D721Med (cell line): ENCODE measurements at places on chromosomes 12 and 14.

- DNase-seq = no peak
Measured at GRCh38 chr12:31944299-31944698, 14.9 kb upstream of the RESF1 start.

- no peak for DNase-seq
Measured at GRCh38 chr14:71355324-71356201, 448.3 kb downstream of the PCNX1 start.

GRCh38 chr12:112217647-112218046, 92.3 kb downstream of the TRAFD1 start:
- no peak for DNase-seq

- DNase-seq = no peak
Measured at GRCh38 chr12:38175538-38175937, 141.0 kb upstream of the ALG10B start.

GRCh38 chr14:99753225-99754140, 39.7 kb upstream of the EML1 start:
- no peak for DNase-seq

- no peak for DNase-seq
Measured at GRCh38 chr12:98653866-98654493, 8.9 kb downstream of the APAF1 start.

DNA sequence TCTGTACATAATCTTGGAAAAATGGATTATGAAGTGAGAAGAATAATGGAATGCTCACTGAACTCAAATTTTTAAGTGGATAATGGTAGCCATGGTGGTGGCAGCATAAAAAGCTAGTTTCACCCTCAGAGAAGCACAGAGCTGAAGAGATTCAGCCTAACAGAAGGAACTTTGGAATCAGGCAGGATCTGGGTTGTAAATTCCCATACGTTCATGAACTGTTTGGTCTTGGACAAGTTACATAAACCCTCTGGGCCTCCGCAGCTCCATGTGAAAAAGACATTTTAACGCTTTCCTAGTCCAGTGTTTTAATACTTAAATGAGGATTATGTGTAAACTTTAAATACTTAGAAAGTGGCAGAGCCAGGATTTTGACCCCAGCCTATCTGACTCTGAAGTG, 26.6 kb downstream of the JKAMP start:
- DNase-seq = no peak

GRCh38 chr12:55697686-55698085, 10.0 kb downstream of the ITGA7 start:
- no peak for DNase-seq

DNA sequence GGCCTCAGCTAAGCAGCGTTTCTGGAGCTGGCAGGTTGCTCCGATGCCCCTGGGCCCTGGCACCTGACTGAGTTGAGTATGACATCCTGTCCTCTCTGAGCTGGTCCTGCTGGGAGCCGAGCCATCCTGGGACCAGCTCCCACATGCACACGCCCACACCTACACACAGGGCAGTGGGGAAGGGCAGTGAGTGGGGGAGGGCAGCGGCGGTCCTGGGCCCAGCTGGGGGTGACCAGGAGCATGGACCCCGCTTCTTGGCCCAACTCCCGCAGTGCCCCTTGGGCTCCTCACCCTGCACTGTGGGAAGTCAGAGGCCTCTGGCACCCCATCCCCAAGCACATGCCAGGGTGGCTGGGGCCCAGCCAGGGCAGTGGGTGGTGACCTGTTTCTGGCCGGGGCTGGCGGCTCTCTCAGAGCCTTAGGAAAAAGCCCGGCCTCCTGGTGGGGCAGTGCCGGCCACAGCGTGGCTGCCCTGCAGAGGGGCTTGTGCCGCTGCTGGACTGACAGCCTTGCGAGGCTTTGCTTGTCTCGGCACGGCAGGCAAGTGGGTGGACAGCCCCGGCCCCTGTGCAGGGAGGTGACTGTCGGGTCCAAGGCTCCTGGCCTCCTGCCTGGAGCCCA, 5.9 kb upstream of the CRIP2 start:
- DNase-seq = no peak

- DNase-seq = no peak
Measured at GRCh38 chr12:2999265-2999841, 40.2 kb downstream of the TEAD4 start.

DNA sequence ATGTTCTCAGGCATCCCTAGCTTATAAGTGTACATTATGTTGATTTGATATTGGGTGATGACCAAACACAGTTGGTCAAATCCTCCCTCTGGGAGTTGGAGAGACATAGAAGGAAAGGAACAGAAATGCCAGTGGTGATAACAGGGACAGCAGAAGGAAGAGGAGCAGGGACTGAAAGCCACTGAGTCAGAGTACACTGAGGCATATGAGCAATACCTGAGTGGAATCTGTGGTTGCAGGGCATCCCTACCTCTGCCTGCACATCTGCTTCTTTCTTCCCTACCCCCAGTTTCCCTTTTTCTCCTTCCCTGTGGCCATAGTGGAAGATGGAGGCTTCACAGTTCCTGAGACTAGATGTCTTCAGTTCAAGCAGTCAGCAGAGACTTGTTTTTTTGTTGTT, 44.9 kb downstream of the BICD1 start:
- DNase-seq = no peak

DNA sequence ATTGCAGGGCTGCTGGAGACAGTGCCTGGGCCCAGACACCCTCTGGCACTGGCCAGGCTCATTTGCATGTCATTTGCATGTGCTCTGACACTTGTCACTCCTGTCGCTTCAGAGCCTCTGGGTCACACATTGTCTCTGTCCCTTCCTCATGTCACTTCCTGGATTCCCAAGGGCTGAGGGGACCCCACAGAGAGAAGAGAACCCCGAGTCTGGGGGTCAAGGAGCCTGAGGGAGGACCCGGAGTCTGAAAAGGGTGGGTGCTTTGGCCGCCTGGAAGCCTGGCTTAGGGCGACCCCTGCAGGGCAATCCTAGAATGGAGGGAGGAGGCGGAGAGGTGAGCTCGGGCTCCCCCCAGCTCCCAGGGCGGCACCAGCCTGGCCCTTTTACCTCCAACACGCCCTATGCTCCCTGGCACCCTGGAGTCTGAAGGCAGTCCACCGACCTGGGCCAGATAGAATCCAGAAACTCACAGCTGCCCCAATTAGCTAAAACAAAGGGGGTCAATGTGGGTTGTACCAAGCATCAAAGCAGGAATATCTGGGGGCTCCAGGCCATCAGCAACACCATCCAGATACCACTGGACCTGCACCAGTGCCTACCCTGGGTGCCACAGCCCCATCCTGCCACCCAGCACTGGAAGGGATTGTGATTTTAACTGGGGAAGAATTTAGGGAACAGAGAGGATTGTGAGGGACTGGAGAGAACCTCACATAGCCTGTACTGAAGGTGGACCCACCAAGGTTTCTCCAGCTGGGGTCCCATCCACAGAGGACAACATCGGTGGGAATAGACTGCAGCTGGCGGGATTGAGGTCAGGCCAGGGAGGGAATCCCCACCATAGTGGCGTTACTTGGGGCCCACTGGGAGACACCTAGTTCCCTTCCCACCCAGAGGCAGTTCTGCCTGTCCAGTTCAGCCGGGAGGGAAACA, 21.8 kb upstream of the KRT78 start:
- no peak for DNase-seq

GRCh38 chr12:109169686-109170085, 53.3 kb downstream of the ACACB start:
- no peak for DNase-seq

GRCh38 chr14:86987966-86988365, 1005.0 kb downstream of the GALC start:
- no peak for DNase-seq

DNA sequence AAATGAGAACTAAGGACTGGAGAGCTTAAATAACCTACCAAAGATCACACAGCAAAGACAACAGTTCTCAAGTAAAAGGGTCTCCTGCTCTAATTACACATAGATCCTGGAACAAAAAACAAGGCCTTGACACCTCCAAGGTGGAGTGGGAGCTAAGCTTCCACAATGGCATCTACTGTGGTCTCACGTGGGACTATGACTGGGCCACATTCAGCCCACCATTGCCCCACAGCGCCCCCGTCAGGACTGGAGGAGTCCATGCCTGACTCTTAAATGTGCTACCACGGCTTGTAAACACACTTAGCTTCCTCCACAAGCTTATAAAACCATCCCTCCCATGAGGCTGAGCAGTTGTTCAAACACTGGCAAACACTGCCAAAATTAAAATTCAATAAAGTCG, 88.5 kb downstream of the GCH1 start:
- no peak for DNase-seq

GRCh38 chr14:70904373-70904772, 2.9 kb upstream of the PCNX1 start:
- peak; percentile 33 for DNase-seq

DNA sequence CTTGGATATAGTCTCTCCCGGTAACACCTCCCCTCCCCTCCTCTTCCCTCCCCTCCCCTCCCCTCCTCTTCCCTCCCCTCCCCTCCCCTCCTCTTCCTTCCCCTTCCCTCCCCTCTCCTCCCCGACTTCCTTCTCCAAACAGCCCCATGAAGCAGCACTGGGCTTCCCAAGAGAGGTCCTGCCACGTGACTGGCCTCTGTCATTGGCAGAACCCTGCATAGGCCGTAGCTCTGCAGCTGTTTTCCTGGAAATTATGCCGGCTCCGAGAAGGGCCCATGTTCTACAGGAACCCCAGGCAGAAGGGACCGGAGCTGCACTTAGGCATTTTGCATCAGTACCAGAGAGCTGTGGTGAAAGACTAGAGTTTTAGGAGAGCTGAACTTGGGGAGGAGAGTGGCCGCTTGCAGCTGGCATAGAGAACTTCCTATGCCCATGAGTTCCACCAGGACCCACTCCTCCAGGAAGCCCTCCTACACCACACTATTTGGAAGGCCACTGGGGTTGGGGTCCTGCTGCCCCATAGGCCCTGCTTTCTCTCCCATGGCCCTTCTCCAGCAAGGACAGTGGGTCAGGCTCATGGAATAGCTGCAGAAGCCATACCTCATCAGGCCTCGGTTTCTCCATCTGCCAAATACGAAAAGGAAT, 5.1 kb upstream of the TNFAIP2 start:
- no peak for DNase-seq

GRCh38 chr12:1810201-1810930, 10.0 kb upstream of the LRTM2 start:
- no peak for DNase-seq

GRCh38 chr12:122865268-122866231, 30.3 kb downstream of the HIP1R start:
- no peak for DNase-seq

DNA sequence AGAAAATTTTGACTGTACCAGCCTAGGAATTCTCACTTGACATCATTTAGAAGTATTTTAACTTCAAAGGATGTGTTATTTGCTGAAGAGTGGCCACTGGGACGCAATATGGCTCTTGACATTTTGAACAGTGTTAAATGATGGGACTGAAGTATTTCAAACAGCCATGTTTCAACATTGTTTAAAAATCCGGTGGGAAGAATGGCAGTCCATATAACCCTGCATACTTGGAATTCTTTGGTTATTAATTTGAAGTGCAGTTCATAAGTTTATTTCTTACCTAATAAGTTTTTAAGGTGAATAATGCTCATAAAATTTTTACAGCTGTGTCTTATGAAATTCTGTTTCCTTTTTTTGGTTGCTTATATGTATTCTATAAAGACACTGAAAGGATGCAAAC, 8.3 kb downstream of the TMTC2 start:
- no peak for DNase-seq

GRCh38 chr12:104006929-104007328, 41.3 kb downstream of the TDG start:
- DNase-seq = no peak

- no peak for DNase-seq
Measured at GRCh38 chr12:4555804-4556203, 6.2 kb upstream of the DYRK4 start.

DNA sequence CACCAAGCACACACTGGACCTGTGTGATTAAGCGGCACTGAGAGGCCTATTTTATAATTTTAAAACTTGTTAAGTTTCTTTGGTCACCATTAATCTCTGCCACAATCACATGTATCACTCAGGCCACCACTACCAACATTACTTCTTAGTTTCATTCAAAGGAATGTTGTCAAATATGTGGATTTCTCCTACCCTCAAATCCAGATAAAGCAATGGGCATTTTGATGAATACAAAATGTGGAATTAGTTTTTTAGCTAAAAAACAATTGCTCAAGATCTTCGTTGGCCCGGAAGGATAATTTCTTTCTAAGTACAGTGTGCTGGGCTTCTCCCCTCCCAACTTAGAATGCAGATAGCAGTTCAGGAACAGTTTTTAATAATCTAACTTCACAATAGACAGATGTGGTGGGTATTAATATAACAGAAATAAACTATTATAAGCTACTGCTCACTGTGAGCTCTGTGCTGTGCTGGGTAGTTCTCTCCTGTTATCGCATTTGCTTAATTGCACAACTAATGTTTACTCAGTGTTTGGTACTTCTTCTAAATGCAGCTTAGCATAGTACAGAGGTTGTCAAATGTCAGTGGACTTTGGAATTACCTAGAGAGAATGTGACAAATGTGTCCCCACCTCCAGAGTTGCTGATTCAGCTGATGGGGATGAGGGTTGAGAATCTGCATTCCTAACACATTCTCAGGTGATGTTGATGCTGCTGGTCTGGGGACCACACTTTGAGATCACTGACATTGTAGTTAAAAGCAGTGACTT, 266.7 kb upstream of the AMIGO2 start:
- DNase-seq = no peak

- no peak for DNase-seq
Measured at GRCh38 chr12:100450735-100451134, 22.9 kb upstream of the NR1H4 start.

GRCh38 chr14:63705561-63706070, 22.2 kb downstream of the SGPP1 start:
- no peak for DNase-seq

DNA sequence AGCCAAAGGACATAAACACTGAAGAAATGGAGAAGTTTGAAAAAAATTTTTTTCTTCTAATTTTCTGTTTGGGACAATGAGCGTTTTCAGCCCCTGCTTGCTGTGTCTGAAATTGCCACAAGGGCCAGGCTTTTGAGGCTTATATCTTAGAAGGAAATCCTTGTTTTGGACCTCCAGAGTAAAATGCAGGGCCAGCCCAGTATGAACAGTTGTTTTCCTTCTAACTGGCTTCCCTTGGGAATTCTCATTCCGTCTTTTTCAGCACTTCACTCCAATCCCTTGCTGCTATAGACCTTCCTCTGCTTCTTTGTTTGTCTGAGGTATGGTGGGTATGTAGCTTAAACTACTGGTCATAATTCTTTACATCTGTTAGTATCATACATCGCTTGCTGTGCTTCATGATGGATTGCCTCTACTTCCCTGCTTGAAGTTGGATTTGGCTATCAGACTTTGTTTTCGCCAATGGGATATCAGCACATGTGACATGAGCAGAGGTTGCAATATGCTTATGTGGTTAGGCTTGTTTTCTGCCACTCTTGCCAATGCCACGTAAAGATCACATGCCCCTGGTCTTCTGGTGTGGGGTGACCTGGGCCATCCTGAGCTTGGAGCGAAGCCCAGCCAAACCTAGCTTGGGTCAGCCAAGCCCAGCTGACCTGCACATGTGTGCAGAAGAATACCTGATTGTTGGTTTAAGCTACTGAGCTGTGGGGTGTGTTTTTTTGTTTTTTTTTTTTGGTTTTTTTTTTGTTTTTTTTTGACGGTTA, 64.7 kb downstream of the AVPR1A start:
- no peak for DNase-seq
